ENCODE measurements at places on chromosomes 2 and 18.

DNA sequence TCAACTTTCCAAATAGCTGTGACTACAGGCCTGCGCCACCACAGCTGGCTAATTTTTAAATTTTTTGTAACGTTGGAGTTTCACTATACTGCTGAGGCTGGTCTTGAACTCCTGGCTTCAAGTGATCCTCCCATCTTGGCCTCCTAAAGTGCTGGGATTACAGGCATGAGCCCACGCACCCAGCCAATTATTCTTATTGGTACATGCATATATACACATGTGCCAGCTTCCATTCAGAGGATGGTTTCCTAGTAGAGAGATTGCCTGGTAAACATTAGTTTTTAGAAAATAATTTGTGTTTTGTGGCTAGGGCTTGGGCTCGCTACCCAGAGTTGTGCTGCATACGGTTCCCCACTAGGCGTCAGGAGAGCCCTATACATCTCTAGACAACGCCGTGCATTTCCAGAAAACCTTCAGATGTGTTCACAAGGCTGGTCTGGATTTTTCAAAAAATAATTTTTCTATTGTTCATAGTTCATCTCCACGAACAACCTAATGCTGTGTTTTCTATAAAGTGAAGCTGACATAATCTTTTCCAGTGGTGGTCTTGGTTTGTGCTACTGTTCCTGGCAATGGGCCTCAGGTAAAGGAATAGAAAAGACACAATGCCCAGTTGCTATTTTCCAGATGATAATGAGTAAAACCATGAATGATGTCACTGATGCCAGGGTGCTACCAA lies 14.6 kb upstream of the AFG3L2 start:
- no peak for DNase-seq

DNA sequence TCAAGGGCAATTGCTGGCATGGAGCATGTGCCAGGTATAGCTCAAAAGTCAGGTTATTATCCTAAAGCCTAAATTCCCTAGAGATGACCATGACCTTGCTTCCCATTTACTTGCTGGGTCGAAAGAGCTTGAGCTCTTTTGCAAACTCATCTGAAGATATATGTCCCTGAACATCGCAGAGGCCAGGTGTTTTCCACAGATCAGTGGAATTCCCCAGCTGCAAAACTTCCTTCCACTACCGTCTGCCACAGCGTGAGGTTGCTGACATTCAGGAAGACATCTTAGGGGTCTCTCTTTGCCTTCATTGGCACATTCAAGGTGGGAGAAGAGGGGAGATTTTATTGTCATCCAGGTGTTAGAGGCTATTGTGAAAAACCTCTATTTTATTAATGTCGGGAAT lies 171.0 kb downstream of the MIB1 start:
- DNase-seq = no peak

- no peak for DNase-seq
These were observed 98.0 kb downstream of the GBX2 start for GRCh38 chr2:236070236-236070635.

DNA sequence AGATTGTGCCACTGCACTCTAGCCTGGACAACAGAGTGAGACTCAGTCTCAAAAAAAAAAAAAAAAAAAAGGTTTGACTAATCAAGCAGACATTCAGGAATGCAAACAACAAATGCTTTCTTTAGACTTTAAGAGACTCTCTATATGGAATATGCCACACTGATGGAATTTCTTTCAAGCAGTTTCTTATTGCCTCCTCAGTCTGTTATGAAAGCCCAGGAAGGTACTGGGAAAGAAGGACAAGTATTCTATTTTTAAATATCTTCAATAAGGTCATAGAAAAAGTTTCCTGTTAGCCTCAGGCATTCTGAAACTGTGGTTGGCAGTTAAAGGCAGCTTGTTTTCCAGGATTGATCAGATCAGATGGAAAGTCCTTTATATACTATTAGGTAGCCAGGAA lies 241.6 kb downstream of the PIK3C3 start:
- no peak for DNase-seq

GRCh38 chr2:21253311-21254027 lies 129.7 kb downstream of the TDRD15 start:
- no peak for DNase-seq

GRCh38 chr2:81334046-81334445 lies 1029.5 kb upstream of the LRRTM1 start:
- no peak for DNase-seq

DNA sequence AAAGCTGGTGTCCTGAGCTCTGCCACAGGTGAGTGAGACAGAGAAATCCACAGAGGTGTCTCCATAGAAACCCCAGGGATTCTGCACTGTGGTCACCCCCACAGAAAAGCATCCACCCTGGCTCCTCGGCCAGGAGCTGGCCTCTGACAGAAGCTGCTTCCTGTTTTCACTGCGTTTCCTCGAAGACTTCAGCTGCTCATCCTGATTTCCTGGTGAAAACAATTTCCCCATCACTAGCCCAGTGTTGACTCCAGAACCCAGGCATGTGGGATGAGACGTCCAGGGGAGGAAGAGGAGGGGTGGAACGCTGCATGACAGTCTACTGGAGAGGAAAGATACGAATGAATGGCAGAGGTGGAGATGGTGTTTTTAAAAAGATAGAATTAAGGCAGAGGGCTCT lies 60.3 kb upstream of the GPR45 start:
- no peak for DNase-seq

DNA sequence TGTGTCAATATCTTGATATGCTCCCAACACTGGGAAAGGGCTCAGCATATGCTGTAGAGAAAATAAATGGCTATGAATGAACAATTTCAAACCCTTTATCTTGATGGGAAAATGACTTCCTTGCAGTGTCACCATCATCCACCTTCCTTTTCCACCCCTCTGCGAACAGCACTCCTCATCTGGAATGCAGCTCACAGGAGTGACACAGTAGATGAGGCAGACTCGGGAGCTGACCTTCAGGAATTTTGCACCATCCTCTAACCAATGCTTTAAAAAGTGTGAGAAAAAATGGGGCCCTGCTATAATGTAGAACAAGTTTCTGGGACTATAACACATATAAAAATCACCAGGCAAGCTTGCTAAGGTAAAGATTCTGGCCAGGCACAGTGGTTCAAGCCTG lies 41.3 kb upstream of the YPEL5 start:
- DNase-seq = no peak

- DNase-seq = no peak
These were observed 39.4 kb downstream of the HRH4 start for GRCh38 chr18:24499814-24500213.

- DNase-seq = no peak
These were observed 55.2 kb downstream of the RBM43 start for GRCh38 chr2:151206446-151206968.

DNA sequence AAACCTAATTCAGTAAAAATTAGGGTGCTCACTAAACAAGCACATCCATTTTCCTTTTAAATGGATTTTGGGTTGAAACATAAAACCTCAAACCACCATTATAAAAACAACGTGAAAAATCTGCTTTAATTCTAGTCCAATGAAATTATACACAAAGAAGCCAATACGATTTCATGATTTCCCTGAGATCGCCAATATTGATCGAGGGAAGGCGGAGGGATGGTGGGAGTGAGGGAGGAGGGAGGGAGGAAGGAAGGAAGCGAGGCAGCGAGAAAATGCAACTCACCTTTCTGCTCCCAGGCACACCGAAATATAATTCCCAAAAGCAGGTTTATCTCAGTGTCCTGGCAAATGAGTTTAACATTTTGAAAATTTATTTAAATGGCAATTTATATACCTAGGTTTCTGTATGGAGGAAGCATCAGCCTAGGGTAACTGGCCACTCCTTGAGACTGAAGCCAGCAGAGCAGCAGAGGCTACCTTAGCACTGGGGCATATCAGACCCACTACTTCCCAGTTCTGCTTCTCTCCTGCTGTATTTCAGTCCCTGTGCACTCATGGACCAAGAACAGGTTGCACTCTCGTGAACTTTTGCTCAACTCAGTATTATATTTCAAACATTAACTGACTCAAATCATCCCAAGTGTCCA lies 2.3 kb upstream of the ONECUT2 start:
- no peak for DNase-seq

DNA sequence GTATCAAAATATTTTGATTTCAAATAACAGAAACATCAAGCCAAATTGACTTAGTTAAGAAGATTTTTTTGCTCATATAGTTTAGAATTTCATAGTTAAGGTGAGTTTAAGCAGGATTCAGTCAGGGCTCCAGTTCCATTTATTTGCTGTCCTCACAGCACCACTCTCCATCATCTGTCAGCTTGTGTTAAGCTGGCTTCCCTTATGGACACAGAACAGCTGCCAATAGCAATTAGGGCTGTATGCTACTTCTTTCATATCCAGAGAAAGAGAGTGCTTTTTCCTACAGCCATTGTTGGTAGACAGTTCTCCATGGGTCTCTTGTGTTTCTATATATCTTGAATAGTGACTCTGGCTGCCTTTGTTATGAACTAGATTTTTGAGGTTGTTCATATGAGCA lies 95.4 kb upstream of the CYP20A1 start:
- no peak for DNase-seq

- no peak for DNase-seq
These were observed 55.4 kb downstream of the MAP4K3 start for GRCh38 chr2:39381653-39382052.

DNA sequence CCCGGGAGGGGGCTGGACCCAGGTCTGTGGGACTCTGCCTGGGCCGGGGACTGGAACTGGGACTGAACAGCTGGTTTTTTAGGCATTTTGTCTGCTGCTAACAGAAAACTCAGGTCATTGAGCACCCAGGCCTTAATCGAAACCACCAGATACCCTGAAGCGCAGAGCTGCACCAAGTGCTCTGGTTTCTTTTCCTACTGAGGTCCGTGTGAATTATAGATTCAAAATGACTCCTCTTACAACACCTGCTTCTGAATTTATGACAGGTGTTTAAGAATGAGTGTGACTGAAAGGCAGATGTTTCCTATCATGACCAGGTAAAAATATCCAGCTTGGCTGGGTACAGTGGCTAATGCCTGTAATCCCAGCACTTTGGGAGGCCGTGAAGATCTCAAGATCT lies 47.8 kb downstream of the TRAPPC12 start:
- DNase-seq = no peak

- DNase-seq = no peak
These were observed 9.6 kb upstream of the DPYSL5 start for GRCh38 chr2:26838121-26838906.

- DNase-seq = no peak
These were observed 392.6 kb downstream of the HRH4 start for GRCh38 chr18:24853076-24853475.

DNA sequence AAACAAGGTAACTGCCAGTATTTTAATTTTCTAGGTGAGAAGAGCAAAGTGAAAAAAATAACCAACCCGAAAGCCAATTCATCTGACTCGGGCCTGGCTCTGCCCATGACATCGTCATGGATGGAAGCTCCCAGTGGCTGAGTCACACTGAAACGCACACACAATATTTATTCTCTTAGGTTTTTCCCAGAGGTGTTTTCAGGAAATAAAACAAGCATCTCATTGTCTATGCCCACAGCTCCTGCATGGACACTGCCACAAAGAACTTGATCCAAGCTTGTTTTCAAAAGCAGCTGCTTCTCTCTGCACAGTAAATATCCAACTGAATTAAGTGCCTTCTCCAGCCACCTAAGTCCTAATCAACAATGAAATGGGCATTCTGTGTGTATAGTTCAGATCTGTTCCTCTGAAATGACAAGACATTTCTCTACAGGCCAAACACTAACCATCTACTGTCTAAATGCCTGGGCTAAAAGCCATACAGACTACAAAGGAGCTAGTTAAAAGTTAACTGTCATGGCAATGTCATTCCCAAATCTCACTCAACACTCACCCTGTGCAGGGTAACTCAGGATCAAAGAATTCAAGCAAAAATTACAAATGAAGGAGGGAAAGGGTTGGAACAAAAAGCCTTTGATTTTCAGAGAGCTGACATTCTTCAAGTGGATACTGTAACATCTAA lies 62.9 kb downstream of the RPL31 start:
- DNase-seq = no peak

DNA sequence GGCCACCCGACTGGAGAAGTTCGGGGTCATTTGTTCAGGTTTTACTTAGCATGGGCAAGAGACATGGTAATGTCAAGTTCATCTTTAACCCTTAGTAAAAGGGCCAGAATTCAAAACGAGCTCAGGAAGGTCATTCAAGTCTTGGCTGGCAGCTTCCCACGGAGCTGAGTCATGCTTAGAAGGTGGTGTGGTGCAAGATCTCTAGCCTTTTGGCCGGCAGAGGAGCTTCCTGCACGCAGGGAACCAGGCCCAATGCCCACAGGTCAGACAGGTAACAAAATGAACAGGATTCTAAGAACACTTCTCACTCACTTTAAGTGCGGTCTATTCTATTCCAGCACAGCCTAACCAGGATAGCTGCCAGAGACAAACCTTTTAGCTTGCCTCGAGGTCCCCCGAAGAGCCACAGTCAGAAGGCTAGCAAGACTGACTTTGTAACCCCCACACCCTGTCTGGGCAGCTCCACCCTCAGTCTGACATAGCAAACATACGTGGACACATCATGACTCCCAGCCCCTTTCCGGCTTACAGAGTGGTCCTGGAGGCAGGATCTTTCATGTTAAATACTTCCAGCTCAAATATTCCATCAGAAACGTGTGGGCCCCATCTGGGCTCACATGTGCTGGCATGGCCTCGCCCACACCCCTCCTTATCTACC lies 292.7 kb downstream of the BCL11A start:
- peak; percentile 34 for DNase-seq

DNA sequence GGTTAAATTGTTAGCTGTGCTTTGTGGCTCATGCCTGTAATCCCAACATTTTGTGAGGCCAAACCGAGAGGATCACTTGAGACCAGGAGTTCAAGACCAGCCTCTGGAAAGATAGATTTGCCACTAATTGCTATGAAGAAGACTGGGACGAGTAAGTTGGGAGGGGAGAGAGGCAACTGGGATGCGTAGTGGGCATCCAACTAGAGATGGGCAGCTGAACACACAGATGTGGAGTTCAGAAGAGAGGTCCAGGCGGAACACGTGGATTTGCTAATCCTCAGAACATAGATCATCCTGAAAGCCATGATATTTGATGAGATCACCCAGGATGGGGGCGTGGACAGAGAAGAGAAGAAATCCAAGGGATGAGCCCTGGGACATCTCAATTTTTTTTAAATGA lies 48.7 kb downstream of the CYP26B1 start:
- DNase-seq = no peak

DNA sequence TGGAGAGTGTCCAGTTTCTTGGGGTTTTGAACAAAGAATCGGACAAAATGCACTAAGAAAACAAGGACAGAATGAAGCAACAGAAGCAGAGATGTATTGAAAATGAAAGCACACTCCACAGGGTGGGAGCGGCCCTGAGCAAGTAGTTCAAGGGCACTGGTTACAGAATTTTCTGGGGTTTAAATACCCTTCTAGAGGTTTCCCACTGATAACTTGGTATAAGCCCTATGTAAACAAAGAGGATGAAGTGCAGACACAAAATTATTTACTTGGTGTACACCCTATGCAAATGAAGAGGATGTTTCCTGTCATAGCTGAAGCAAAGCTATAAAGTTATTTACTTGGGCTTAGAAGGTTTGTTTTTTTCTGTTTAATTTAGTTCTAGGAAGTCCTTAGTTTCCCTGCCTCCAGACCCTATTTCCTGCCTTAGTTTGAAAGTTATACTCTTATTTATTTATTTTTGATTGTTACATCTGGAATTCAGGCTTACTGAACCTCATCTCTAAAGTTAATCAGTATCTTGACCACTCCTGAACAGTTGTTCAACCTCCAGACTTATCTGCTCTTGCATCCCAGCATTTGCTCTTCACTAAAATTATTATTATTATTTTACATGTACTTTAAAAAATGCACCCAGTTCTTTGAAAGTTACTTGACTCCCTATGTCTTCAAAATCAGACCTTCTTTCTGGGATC lies 193.5 kb downstream of the SPP2 start:
- no peak for DNase-seq

Measured in heart left ventricle (tissue), 16 donors.